ENCODE measurements at places on chromosomes 4 and X.

DNA sequence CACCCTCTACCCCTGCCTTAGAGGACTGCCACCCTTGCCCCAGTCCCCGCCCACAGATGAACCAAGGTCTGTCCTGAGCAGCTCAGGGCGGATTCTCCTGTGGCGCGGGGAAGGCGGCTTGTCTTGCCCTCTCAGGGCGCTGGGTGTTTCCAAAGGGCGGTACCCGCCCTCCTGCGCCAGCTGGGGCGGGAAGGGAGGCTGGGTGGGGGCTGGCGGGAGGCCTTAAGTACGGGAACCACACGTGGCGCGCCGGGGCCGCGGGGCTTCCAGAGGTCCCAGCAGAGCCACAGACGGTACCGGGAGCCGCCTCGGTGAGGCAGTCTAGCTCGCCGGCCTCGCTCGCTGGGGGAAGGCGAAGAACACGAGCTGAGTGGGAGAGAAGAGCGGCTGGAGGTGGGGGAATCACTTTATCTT is 361.1 kb downstream of the MID1IP1 start:
- DNase-seq = peak; percentile 45

DNA sequence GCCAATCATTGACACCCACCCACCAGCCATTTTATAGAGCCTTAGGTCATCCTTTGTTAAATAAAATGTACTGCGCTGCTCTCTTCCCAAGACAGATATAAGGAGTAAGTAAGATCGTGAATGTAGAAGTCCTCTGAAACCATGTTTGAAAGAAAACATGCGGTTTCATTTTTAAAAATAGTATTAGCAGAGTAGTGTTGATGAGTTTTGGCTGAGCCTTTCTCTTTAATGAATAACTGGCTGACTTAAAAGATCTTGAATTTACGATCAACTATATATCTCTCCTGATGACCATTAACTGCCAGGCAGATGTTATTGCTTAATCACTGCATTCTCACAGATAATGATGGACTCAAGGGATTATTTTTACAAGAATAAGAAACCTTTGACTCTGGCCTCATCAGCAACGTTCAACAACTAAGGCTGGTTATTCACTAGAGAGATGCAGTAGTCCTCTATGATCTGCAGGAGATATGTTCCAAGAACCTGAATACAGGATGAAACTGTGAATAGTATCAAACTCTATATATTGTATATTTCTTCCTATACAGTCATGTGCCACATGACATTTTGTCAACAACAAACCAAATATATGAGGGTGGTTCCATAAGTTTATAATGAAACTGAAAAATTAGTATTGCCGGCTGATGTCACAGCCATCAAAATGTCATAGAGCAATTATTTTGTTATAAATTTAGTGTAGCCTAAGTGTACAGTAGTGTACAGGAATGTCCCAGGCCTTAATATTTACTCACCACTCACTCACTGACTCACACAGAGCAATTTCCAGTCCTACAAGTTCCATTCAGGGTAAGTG is 80.8 kb downstream of the FAM13A start:
- no peak for DNase-seq

GRCh38 chrX:21738210-21738949 is 19.5 kb downstream of the SMPX start:
- no peak for DNase-seq

DNA sequence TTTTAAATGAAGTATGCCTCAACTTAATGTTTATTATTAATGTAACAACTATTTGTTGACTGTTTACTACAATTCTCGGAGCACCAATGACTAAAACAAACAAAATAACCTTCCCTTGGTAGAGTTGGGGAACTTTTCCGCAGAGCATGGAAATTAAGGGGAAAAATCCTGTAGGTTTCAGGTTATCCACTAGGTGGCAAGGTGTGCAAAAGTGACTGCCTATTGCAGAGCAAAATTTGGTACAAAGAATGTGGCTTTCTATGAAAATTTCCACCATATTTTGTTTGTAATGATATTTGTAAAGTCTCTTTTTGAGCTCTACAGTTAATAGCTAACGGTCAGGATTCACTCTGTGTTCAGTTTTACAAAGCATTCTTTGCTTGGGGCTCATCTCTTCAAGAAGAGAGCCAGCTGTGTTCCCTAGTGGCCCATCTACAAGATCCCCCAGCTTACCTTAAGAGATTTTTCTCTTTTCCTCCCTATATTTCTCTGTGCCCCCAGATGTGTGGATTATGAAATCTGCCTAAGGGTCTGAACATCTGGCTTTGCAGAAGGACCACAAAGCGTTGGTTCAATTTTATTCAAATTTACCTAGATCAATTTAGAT is 61.1 kb downstream of the FBXO8 start:
- no peak for DNase-seq

DNA sequence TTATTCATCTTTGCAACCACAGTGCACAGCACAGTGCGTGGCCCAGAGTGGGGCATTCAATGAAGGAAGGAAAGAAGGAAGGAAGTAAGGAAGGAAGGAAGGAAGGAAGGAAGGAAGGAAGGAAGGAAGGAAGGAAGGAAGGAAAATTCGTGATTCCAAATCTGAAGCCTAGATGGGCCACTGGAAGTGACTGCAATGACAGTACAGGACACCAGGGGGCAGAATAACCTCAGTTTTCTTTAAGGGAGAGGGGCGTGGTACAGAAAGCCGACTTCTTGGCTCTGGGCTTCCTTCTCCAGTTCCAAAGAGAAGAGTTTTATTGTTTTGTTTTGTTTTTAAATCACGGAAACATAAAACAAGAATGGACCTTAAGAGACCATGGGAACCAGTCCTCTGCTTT is 47.8 kb downstream of the APLN start:
- DNase-seq = peak; percentile 22

All from activated naive CD8-positive, alpha-beta T cell treated with anti-CD3 and anti-CD28 coated beads for 36 hours (primary cell).